ENCODE measurements at places on chromosomes 1 and 21. TPM values are rescaled to one million over a fixed set of nuclear protein-coding genes. Genes with fewer than 3 reads are reported as not detected.

The NMNAT2 gene
- total RNA-seq: 0.71 TPM

The SPRR2G gene
- total RNA-seq: not detected

The BTBD19 gene
- total RNA-seq: 2.6 TPM

The EPHX1 gene
- total RNA-seq: 210 TPM

The DEPDC1 gene
- 12.4 TPM for total RNA-seq

The RNU1-4 gene
- total RNA-seq: 6.1 TPM

The IL19 gene
- total RNA-seq: not detected

The MRAP gene
- total RNA-seq: not detected

The KRTAP26-1 gene
- total RNA-seq: not detected

The RNF186 gene
- not detected for total RNA-seq

The UBXN11 gene
- total RNA-seq: 15.4 TPM

The TMCO1 gene
- 178 TPM for total RNA-seq

The GPR37L1 gene
- 0.14 TPM for total RNA-seq

The DYRK1A gene
- total RNA-seq: 12.6 TPM

Data from A549 treated with Hydrocortisone at 1 μM for 4 hours (cell line).